Esophagus mucosa (tissue), 1 donor: ENCODE measurements at places on chromosomes 16 and 17.

- ATAC-seq: peak; percentile 89
These were observed 6.0 kb upstream of the CPD start for GRCh38 chr17:30372755-30373154.

DNA sequence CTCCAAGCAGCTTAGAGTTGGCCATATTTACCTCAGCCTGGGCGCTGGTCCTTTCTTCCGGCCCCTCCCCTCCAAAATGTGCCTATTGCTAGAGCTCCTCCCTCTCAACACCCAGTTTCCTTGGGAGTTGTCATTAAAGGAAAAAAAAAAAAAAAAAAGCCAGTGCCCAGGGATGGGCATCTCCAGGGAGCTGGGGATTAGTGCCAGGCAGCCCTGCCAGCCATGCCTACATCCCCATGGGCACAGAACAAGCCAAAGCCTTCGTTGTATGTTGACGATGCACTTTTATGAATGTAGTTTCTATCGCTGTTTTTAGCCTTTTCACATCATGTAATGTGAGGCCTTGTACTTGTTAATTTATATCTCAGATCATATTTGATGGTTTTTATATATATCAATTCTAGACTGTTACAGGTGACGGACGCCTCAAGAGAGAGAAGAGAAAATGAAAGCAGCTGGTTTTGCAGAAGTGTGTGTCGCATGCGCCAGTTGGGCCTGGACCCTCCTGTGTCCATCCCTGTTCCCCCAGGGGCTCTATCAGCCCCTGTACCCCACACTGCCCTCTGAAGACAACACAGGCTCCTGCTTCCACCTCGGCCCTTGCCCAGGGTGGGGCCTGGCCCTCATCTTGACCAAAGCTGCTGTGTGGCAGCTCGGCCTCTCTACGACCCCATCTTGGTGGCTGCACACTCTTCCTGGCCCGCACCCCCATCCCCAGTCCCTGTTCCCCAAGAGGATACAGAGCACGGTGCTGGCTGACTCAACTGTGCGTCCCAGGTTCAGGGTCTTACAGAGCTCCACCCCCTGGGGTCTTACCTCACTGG, 4.8 kb downstream of the LIMD2 start:
- no peak for ATAC-seq

DNA sequence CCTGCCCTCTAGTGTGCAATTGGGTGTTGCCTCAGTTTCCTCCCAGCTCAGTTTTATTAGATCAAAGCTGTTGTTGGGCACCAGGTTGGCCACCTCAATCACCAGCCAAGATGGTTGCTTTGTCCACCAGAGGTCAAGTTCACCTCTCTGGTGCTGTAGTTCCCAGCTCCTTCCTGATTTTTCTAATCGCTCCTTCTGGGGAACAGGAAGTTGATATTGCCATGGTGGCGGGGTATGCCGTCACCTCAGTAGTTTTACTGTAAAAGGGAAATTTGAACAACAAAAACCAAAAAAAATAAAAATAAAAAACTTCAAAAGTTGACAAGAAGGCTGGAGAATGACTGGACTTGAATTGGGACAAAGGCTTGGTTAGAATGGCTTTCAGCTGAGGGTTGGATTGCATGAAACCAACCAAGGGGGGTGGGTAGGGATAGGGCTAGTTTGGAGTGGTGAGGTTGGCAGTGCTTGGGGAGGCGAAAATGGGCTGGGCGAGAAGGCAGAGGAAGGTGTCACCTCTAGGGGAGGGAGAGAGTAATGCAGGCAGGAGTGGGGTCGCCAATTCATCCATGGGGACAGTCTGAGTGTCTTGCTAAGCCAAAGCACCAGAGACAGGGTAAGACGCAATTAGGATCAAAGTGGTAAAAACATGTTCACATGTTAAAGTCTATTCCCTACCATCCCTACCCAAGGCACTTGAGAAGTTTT, 6.2 kb downstream of the EFNB3 start:
- no peak for ATAC-seq

GRCh38 chr17:73357981-73358380, 46.2 kb upstream of the CDC42EP4 start:
- no peak for ATAC-seq

- ATAC-seq: no peak
These were observed 740 bp upstream of the JPT2 start for GRCh38 chr16:1677339-1677738.

DNA sequence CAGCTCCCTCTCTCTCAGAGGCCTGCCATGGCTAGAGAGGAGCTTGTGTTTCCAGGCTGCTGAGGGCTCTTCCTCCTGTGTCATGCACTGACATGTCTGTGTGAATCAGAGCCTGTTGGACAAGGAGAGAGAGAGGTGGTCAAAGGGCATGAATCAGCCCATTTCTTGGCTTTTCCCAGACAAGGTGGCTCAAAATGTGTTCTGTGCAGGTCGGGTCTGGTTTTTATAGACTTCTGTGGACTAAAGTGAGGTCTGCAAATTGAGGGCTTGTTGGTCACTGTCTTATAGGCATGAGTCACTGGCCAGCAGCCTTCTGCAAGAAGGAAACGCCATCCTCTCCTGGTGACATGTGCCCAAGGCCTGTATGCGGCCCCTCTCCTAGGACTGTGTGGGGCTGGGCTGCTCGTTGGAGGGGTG, 97.9 kb downstream of the FOXL1 start:
- ATAC-seq: peak; percentile 92

DNA sequence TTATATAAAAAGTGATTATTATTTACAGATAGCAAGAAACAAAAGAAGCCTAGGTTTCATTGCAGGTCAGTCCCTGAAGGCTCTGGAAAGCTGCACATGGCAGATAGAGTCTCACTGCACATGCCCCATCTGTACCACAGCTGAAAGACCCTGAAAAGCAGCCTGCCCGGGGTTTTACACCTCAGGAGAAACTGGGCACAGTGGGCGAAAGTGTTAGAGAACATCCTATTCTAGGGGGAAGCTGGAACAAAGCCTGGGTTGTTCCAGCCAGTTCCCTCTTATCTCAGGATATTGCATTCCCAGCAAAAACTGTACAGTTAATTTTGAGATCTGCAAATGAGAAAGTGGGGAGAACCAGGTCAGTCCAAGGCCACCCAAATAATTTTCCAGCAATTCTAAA, 419.7 kb downstream of the CNTNAP4 start:
- ATAC-seq: no peak

DNA sequence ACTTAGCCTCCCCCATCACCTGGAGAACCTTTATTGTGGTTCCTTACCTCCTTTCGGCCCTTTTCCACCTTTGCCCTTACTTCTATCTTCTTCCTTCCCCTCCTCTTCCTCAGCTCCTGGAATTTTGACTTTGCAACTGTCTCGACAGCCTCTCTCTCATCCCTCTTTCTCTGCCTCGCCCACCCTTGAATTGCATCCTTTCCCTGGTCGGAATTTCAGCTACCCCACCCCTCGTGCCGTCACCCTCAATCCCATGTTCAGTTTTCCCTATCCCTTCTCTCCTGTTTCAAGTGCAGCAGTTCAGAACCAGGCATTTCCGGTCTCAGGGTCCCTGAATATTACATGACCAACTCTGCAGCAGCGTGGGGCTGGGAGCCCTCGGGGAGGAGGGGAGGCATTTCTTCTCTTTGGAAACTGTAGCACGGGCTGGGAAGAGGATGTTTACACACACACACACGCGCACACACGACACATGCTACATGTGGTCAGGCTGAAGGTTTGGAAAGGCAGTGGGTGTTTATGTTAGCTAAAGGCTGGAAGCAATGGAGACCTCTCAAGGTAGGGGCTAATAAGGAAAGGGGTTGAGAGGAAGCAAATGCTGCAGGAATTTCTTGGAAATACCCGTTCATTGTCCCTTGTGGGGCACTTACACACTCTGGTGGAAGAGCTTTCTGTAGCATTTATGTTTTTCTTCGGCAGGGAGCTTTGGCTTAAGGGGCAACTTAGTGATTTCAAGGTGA, 971 bp downstream of the MINK1 start:
- peak; percentile 6 for ATAC-seq

DNA sequence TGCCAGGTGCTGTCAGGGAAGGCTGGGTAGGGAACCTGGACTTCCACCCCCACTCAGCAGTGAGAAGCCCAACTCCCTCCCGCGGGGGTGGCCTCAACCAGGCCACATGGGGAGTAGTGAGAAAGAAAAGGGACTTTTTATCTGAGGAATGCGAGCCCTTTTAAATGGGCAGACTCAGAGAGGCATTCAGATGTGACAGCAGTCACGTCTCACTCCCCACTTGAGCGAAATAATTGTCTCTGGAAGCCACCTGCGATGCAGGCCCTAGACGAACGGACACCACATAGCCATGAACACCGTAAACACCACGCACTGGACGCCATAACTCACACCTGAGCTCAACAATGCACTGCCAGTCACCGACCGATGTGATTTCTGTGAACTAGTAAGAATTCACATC, 11.9 kb upstream of the CD300E start:
- ATAC-seq: no peak

- peak; percentile 2 for ATAC-seq
These were observed 759 bp downstream of the ALKBH5 start for GRCh38 chr17:18184143-18185031.

DNA sequence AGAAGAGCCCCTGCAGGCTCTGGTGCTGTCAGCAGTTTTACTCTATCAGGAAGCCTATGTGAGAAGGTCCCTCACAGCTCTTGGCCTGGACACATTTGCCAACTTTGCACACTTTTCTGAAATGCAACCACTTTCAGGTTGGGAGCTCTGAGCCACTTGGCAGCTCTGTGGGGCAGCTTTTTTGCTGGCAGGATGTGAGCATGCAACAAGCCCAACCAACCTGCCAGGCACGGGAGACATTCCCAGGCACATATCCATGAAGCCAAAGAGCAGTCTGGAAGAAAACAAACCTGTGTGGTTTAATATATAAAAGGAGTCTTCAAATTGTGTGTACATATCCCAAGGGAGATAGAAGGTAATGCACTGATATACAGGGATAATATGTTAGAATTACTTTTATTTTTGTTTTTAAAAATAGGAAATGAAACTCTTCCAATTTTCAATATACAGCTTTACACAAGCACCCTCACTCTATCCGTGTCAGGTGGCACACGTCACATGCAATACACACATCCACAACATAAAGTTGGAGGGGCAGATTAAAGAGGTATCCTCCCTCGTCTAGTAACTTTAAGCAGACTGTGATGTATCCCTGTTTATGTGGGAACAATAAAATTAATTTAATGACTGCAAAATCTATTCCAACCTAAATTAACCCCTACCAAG, 57.4 kb upstream of the COX10 start:
- no peak for ATAC-seq

DNA sequence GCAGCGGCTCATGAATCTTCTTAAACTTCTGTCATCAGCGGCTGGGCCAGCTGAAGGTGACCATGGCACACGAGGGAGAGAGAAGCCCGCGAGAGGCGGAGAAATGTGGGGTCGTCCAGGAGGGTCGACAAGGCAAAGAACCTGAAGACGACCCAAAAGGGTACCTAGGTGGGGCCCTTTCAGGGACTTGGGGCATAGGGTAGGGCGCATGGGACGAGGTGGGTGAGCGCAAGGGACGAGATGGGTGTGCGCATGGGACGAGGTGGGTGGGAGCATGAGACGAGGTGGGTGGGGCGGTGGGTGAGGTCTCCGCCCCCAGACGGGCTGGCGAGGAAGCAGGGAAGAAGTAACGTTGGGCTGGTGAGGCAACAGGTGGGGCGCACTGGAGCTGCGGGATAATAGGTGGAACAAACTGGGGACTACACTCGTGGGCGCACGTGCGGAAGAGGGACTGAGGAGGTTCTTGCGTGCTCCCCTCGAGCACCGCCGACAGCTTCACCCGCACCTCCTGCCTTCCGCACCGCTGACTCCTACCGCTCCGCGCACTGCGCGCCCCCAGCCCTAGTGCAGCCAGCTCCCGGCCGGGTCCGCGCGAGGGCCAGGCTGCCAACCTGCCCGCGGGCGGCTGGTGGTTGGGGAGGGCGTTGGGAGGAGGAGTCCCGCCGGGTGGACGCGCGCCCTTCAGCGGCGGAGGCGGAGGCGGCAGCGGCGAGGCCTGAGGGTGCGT, 23.2 kb upstream of the CRYM start:
- peak; percentile 84 for ATAC-seq

DNA sequence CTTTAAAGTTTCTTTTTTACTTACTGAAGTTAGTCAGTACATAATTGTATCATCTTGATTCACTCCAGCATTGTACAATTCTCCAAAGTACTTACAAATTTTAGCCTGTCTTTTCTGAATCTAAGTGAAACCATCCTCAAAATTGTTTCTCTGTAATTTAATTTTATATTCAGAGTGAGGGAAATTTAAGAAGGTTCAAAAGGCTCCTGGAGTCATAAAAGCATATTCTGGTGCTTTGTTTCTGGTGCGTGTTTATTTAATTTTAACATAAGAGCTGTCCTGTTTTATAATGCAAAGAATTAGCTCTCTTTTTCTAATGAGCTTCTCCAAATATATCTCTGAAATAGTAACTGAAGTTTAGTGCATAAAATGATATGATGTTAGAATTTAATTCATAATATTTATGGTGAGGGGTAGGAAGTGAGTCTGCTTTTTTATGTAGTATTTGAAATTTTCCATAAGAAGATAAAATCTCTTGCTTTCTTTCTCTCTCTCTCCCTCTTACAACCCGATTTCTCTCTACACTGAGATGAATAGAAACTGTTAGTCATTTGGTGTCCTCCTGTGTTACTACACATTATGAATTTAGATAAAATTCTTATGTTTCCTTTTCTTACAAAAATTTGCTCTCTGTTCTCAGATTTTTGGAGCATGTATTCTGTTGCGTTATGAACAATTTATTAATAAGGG, 339.8 kb downstream of the BCAS3 start:
- no peak for ATAC-seq

- ATAC-seq: no peak
These were observed 16.5 kb upstream of the PHAF1 start for GRCh38 chr16:67093098-67093726.

GRCh38 chr17:55433629-55434422, 12.2 kb upstream of the MMD start:
- peak; percentile 43 for ATAC-seq
